ENCODE measurements at places on chromosomes 1 and 21. TPM values are rescaled to one million over a fixed set of nuclear protein-coding genes. Genes with fewer than 3 reads are reported as not detected.

The C1orf185 gene
- total RNA-seq, result not detected

The FLG2 gene
- total RNA-seq, result not detected

The OR2T33 gene
- 0.15 TPM for total RNA-seq

The OR10J5 gene
- not detected for total RNA-seq

The CFHR5 gene
- 0.39 TPM for total RNA-seq

The MAN1C1 gene
- total RNA-seq, result 118 TPM

The VAMP4 gene
- total RNA-seq, result 9.4 TPM

The RHCE gene
- 1.8 TPM for total RNA-seq

The HSF2BP gene
- 1.2 TPM for total RNA-seq

The SLFNL1 gene
- 3.0 TPM for total RNA-seq

The FCN3 gene
- 3.6 TPM for total RNA-seq

The FAM163A gene
- 0.42 TPM for total RNA-seq

The TRIM58 gene
- total RNA-seq, result 2.7 TPM

The EPHX1 gene
- 18.0 TPM for total RNA-seq

The PRAMEF18 gene
- not detected for total RNA-seq

The LCK gene
- 0.18 TPM for total RNA-seq

The FOXE3 gene
- total RNA-seq, result not detected

The C1orf167 gene
- 0.14 TPM for total RNA-seq

The TMEM54 gene
- total RNA-seq, result 61.6 TPM

The UBAP2L gene
- 190 TPM for total RNA-seq

The RABGAP1L gene
- 11.5 TPM for total RNA-seq

The OR2M4 gene
- not detected for total RNA-seq

The NR1I3 gene
- 0.33 TPM for total RNA-seq

The ADORA3 gene
- not detected for total RNA-seq

The TNFRSF8 gene
- total RNA-seq, result 0.06 TPM

All from cardiac muscle cell (in vitro differentiated cells and primary cell).